ENCODE measurements at places on chromosomes 12 and 14.
A peak's percentile ranks its signal among the peaks of the same experiment; 100 is the strongest.

DNA sequence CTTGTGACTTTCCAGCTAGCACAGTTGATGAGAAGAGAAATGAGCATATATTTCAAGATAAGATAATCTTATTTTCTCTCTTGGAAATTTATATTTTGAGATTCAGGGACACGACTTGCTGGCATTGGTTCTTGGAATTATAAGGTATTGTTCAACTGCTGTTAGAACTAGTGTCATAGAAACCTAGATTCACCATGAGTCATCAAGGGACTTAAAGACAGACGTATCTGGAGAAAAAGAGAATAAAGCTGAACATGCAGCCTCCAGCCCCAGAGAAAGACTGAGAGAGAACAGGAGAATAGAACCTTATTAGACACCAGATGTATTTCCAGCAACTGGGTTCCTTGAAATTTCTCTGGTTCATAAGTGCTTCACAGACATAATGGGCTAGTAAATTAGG, 194.4 kb upstream of the PPFIA2 start:
- no peak for DNase-seq

DNA sequence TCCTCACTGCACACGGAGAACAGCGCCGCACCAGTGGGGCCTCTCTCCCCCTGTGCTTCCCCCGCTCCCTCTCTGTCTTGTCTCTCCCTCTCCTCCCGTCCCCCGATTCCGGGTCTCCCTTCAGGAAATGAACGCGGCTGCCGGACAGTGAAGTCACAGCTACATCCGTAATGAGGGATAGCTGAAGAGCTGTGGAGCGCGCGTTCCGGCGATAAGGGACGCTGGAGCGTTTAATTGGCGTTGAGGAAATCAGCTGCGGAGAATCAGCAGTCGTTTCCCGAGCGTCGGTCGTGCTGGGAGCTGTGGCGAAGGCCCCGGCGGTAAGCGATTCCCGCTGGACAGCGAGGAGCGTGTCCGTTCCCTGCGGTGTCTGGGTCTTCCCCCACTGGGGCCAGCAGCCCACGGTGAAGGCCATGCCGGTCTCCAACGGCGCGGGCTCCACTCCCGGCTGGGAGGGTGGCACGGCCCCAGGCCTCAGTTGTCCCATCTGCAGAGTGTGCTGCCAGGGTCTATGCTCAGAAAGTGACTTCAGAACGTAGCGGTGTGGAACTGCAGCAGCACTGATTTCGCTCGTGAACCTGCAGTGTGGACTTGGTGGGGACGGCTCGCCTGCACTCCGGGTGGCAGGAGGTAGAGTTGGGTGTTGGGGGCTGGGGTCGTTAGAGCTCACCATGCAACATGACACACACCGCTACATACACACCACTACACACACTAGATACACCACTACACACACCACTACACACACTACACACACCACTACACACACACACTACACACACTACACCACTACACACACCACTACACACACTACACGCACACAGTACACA, 10.9 kb downstream of the NOC4L start:
- no peak for DNase-seq

DNA sequence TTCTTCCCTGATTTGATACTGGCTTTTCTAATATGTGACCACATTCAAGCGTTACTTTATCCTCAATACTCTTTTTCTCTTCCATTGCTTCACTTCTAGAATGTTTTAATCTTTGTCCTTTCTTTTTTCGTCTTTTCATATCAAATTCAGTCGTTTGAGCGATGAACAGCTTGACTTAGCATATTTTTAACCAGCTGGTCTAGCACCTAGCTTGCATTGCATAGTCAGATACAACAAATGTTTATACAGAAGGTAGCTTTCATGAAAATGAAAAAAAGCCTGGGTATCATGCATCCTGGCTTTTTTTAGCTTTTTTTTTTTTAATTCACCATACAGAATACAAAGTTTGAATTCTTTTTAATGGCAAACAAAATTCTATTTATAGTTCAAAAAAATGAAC, 1.2 kb downstream of the SOX5 start:
- no peak for DNase-seq

DNA sequence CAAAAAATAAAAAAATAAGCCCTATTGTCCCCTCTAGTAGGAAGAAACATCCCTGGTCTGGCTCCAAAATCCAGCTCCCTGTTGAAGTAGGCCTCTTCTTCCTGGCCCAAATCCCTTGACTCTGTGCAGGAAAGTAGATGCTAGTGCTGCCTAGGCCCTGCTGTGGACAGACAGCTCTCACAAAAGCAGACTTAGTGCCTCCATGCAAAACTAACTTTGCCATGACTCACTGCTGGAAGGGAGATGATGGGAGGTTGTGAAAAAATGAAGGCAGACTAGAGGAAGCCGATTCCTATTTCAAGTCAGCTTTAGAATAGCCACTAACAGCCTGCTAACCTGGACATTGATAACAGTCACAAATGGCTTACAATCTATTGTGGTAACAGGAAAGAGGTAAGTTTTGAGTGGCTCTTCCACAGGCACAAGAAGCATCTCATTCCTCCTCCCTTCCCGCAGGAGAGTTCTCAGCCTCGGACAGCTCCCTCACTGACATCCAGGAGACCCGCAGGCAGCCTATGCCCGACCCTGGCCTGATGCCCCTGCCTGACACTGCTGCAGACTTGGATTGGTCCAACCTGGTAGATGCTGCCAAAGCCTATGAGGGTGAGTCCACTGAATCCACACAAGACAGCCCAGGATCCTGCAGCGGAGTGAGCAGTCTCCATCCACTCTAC, 198.9 kb upstream of the RGS6 start:
- no peak for DNase-seq

DNA sequence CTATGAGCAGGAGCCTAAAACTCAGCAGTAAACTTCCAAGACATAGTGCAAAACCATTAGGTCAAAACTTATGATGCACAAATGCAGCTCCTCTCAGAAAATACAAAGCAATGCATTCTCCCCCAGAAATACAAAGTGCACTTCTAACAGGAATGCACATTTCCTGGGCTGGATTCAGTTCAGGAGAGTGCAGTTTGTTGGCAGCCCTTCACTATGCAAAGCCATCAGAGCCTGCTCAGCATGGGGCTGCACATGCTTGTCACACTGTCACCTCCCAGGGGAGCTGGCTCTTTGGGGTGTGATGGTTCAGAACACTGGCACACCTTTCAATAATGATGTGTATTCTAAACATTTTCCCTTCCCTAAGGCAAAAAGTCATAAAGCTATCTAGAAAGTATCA, 110.4 kb downstream of the KCNK10 start:
- no peak for DNase-seq

DNA sequence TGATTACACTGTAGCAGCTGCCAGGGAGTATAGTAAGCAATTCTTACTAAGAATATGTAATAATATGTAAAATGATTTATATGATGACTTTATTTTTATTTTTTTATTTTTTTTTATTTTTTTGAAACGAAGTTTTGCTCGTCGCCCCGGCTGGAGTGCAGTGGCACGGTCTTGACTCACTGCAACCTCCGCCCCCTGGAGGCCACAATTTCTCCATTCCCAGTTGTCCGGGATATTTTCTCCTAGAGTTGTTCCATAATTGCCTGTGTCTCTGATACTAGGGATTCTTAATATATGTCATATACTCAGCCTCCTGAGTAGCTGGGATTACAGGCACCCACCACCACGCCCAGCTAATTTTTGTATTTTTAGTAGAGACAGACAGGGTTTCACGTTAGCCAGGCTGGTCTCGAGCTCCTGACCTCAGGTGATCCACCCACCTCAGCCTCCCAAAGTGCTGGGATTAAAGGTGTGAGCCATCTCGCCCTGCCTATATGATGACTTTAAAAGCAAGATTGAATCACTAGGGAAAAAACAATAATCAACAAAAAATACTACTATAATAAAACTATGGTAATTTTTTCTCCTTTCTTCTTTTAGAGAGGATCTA, 12.2 kb upstream of the ITPR2 start:
- DNase-seq, result no peak

GRCh38 chr14:93079865-93080403, 35.8 kb downstream of the ITPK1 start:
- DNase-seq, result no peak

- no peak for DNase-seq
Observed at GRCh38 chr12:98750511-98750910, 105.4 kb downstream of the APAF1 start.

DNA sequence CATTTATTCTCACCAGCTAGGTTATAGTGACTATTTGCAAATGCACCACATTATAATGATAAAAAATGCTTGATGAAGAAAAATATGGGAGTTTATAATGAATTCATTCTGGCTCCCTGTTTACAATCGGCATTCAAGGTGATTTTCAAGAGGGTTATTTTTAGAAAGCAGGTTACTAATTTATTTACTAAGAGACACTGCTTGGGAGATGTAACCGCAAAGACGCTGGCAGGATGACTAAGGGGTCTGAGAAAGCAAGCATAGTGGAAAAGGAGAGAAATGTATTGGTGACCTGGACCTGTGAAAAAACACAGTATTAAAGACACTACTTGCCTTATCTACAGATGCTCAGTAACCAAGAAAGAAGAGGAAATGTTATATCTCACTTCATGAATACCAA, 13.3 kb upstream of the PITPNM2 start:
- no peak for DNase-seq

DNA sequence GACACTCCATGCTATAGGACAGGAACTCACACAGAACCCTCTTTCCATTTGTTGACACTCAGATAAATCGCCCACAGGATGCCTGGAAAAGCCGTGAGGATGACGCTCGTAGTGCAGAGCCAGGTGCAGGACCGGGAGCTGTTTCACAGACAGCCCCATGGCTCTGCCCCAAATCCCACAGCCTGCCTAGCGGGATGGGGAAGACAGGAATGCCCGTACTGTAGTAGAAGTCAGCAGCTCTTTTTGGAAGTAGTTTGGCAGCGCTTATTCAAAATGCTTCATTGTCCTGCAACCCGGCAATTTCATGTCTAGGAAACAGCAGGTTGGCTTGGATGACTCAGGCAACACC, 41.6 kb downstream of the JAG2 start:
- peak; percentile 76 for DNase-seq

DNA sequence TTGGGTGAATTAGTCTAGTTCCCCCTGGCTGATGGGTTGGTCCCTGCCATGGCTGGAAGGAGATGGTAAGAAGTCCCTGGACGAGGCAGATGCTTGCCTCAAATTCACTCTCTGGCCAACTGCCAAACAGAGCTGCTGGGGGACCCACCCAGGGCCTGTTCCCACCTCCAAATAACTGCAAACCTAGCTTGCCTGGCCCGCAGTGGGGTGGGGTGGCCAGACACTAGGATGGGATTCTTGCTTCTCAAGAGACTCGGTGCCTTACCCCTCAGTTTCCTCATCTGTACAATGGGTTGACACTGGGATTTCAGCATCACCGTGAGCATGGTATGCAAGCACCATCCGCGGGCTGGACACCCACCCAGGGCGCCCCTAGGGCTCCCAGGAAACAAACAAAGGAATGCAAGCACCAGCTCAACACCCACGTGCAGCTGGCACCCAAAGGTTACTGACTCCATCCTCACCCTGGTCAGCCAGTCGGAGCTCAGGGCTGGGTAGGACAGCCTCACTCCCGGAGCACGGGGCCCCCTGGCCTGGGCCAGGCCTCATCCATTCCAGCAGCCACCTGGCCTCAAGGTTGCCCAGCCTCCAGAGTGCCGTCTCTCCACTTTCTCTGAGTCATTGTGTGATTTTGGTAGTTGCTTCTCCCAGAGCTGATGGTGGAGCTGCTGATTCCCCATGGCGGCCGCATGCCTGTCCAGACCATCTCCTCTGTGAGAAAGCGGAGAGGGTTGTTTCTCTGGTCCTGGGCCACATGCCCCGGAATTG, 205.2 kb upstream of the RTL1 start:
- peak; percentile 8 for DNase-seq

DNA sequence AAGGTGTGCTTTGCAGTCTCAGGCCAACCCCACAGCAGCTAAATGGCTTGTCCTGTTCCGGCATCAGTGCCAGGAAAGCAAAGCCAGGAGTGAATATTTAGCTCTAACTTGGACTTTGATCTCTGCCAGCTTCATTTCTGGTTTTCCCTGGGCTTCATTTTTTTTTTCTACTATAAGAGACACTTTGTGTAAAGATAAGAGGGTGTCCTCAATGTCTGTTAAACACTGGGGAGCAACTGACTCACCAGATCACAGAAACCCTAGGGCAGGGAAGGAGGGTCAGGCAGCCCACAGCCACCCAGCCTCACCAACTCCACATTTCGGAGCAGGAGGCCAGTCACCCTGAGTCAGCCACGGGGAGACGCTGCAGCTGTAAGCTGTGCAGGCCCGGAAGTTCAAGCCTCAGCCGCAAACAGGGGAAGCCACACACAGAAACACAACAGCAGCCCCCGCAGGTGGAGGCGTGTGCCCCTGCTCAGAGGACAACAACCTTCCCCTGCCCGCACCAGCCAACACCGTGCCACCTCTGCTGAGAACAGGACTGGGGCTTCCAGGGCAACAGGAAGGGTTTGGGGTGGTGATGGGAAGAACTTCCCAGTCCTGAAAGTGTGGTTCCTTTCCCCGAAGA, 6.3 kb downstream of the TNFRSF1A start:
- peak; percentile 76 for DNase-seq

DNA sequence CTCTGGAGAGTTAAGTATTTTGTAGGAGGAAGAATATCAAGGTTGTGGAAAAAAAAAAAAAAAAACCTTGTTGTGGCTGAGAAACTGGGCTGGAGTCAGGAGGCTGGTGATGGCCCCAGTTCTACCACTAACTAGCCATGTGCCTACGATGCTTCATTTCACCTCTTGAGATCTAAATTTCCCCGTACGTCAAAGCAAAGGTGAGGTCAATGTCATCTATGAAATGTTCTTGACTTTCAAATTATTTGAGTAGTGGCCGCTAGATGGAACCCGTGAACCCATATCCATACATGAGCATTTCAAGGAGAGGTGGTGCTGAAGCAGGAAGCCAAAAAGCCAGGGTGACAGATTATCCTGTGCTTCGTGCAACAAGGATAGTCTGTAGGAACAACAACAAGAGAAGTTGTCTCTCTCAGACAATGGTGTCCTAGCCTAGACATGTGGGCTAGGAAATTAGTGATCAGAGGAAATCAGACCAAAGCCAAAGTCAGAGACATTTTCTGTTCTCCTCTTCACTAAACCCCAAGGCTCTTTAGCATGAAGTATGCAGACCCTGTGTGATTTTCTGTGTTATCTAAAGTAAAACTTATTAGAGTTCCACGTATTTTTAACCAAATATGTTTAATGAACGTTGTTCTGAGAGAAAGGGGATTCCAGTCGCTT, 95.5 kb upstream of the ETV6 start:
- DNase-seq, result no peak

GRCh38 chr14:58635091-58635830, 2.5 kb upstream of the DACT1 start:
- DNase-seq, result no peak

DNA sequence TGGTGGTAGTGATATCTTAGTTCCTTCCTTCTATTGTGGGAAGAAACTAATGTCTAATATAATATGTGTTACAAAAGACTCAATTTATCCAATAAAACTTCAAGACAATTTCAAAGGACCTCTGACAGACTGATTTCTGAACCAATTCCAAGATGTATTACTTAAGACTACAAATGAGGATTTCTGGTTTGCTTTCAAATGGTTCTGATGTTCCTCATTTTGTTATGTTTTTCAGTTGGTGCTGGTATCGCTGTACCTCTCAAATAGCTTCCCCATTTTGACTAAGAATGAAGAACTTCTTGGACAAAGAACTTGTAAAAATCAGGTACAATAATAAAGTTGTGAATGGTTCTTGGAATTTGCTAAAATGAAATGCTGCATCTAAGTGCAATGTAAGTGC, 19.4 kb upstream of the MBIP start:
- DNase-seq, result no peak

Data from lower leg skin (tissue), 4 donors.